ENCODE measurements at places on chromosomes 6 and 20.

GRCh38 chr20:34295284-34295683, 7.9 kb downstream of the AHCY start:
- DNase-seq: no peak

- no peak for DNase-seq
These were observed 43.5 kb downstream of the NT5E start for GRCh38 chr6:85493389-85493788.

DNA sequence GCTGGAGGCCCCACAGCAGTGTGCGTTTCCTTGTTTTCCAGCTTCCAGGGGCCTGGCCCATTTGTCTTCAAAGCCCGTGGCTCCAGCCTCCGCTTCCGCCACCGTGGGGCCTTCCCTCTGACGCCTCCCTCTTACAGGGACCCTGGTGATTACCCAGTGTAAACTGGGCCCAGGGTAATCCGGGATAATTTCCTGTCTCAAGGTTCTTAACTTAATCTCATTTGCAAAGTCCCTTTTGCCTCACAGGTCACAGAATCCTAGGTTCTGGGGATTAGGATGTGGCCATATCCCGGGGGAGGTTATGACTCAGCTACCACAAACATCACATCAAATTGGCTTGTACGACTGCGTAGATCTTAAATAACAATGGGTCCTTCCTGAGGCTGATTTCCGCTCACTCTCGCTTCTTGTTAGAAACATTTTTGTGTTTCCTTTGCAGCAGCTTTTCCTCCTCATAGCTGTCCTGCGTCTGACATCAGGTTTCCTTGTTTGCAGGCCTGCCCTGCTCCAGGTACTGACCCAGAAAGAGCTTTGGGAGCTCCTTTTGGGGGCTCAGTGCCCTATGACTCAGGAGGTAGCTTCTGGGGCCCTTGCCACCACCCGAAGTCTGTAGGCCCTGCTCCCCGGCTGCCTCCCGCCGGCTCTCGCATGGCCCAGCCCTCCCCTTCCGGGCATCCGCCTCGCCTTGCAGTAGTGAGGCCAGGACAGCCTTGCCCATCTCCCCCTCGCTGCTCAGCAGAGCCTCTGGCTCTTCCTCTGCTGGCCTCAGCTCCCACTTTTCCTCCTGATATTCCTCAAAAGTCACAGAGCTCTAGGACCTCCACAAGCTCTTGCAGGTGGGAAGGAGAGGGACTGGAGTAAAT, 100.5 kb downstream of the ERMARD start:
- no peak for DNase-seq

GRCh38 chr20:17417225-17417624, 114.0 kb downstream of the BFSP1 start:
- no peak for DNase-seq

DNA sequence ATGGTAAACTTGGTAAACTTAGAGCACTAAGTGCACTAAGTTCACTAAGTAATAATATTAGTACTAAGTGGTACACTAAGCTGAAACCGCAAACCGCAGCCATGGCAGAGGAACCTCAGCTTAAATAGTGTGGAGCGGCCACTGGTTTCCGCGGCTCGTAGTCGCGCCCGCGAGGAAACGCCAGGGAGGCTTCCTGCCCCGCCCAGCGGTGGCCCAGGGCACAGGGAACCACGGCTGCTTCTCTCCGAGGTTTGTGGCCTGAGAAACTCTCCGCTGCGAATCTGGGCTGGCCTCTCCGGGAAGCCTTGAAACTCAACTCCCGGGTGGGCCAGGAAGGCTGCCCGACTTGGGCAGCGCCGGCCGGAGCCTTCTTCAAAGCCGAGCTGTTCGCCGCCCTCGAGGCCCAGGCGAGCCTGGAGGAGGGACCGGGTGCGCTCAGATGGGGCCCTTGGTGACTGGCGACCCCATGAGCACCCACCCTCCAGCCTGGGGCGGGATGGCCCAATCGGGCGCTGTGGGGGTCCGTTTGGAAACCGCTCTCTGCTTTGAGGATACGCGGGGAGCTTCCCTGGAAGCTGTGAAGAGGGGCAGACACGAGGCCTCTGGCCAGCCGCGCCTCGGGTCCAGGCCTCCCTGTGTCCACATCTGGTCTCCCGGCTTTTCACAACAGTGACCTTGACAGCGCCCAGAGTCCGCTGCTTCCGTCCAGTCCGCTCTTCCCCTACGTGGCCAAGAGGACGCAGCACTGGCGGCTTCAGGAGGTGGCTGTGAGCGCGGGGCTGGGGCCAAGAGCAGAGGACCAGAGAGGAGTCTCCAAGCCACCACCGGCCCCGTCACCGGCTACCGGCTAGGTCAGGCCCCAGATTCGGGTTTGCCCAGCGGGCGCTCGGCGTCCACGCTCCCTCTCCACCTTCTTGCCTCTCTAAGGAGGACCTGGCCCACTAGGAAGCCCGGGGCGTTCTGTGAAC, 25.4 kb upstream of the HLA-E start:
- DNase-seq: no peak

GRCh38 chr6:36695414-36695813, 2.2 kb upstream of the RAB44 start:
- DNase-seq: no peak

GRCh38 chr20:6178537-6178936, 55.7 kb upstream of the FERMT1 start:
- DNase-seq: peak; percentile 7

GRCh38 chr20:47708953-47709833, 76.1 kb downstream of the SULF2 start:
- DNase-seq: no peak

DNA sequence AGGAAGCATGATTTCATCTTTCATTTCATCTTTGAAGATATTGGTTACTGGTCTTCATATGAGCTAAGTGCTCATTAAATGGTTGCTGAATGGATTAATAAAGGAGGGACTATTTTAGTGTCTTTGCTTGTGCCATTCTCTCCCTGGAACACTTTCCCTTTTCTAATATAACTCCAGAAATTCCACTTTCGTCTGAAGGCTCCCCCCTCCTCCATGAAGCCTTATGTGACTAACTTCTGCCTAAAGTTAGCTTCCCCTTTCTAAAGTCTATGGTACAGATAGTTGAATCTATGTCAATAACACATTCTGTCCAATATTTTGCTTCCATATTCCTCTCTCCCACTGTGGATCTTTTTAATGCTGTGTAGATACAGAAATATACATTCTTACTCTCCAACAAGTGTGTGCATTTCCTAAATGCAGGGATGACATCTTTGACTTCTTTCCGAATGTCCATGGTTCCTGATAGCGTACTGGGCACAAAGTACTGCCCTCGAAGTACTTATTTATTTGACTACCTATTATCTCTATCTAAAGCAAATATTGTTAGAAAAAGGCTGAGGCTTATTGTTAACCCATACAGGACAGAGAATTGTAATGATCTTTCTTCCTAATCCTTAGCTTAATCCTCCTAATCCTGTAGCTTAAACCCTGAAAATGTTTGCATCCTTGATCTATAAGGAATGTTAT, 84.7 kb upstream of the ELOVL5 start:
- DNase-seq: no peak

- DNase-seq: no peak
These were observed 9.6 kb upstream of the IL17A start for GRCh38 chr6:52176550-52176949.

- no peak for DNase-seq
These were observed 2.9 kb downstream of the SLC35B2 start for GRCh38 chr6:44254191-44255104.

GRCh38 chr6:163548624-163549023, 134.1 kb downstream of the QKI start:
- no peak for DNase-seq

DNA sequence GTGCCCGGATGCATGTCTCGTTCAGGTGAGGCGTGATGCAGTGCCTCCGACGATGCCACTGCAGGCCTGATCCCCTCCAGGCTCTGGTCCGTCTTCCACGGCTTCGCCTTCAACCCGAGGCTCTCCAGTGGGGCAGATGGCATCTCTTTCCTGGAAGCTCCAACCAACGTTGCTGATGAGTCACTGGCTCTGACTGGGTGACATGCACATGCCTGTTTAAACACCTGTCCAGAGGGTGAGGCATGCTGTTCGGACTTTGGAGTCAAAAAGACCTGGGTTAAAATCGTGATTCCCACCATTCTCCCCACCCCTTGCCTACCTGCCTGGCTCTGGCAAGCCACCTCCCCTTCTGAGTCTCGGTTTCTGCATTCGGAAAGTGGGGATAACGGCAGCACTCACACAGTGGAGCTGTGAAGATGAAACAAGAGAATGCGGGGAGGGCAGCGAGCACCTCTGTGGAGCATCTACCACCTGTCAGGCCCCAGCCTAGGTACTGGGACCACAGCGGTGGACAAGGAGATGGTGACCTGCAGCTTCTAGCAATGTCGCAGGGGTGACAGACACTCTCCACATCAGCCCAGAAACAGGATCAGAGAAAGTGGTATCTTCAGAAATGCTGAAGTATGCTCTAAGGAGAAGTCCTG, 8.5 kb upstream of the EDN3 start:
- DNase-seq: no peak

GRCh38 chr6:110898111-110898510, 23.5 kb downstream of the AMD1 start:
- no peak for DNase-seq

GRCh38 chr6:72084992-72085569, 198.7 kb downstream of the RIMS1 start:
- DNase-seq: no peak

- DNase-seq: no peak
These were observed 65.3 kb downstream of the EDN3 start for GRCh38 chr20:59365611-59366285.

- no peak for DNase-seq
These were observed 3.4 kb downstream of the OGFRL1 start for GRCh38 chr6:71292001-71292400.

- DNase-seq: no peak
These were observed 164.5 kb downstream of the MOXD1 start for GRCh38 chr6:132236744-132237143.

- DNase-seq: no peak
These were observed 160.4 kb downstream of the TASP1 start for GRCh38 chr20:13478366-13478765.

- DNase-seq: no peak
These were observed 46.0 kb upstream of the BHLHE23 start for GRCh38 chr20:63052571-63053431.

DNA sequence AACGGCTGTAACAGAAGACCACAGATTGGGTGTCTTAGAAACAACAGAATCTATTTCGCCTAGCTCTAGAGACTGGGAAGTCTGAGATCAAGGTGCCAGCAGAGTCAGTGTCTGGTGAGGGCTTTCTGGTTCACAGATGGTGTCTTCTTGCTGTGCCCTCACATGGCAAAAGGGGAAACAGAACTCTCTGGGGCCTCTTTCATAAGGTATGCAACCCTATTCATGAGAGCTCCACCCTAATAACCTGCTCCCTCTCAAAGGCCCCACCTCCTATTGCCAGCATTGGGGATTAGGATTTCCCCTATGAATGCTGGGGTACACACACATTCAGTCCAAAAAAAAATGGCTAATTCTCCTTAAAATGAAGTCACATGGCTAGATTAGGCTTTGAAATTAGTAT, 10.0 kb downstream of the TXNDC5 start:
- no peak for DNase-seq

DNA sequence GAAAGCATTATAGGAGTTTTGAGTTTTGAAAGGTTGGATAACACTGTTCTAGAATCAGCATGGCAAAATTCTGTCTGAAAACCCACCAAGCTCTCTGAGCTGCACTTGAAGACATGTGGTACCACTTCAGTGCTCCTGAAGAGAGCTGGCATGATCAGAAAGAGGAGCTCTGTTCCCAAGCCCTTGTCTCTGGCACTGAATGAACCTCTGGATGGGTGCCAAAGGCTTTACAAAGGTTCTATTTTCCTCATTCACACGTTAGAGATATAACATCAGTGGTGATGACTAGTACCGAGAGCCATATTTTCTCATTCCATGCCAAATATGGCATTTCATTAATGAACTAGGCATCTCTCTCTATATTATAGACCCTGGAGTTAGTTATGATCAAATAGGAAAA, 301.8 kb upstream of the ID4 start:
- DNase-seq: no peak

DNA sequence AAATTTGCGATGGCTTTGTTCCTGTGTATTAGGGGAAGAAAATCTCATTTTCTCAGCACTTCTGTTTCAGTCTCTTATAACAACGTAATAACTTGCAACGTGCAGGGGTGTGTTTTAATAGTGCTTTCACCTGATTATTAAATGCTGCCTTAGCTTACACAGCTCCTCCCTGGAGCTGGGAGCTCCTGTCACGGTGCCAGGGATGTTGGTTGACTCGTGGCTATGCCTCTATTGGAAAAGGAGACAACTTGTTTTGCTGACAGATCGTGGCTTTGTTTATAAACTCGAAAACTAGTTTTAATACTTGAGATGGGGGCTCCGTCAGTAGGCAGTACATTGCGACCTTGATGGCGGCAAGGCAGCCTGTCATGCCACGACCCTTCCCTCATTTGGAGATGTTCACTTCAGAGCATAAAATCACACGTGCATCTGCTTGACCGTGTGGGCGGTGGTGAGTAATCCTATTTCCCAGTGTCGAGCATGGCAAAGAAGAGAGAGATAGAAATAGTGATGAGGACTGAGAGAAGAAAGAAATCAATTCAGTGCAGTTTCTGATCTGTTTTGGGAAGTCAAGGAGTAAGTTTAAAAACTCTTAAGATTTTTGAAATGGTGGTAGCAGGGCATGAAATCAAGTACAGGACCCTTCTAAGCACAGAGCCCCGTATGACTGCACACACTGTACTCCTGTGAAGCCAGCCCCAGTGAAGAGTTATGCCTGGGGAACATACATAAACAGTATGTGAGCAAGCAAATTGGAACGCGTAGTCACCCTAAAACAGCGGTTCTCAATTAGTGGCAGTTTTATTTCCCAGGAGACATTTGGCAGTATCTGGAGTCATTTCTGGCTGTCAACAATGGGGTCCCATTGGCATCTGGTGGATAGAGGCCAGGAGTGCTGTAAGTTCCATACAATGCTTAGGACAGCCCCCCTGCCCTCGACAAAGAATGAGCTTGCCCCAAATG, 147.2 kb downstream of the DOK5 start:
- no peak for DNase-seq

DNA sequence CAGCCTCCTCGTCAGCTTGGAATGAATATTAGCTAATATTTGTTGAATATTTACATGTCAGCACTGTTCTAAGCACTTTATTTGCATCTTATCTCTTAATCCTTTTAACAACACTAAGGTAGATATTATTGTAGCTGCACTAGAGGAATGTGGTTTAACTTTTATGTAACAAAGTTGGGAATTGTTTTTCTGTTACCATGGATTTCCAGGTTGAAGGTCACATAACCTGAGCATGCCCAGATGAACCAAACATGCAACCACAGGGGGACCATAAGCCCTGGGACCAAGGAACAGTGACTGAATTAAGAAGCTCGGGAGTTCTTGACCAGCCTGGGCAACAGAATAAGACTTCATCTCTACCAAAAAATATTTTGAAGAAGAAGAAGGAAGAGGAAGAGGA, 29.1 kb upstream of the YWHAB start:
- no peak for DNase-seq

- no peak for DNase-seq
These were observed 587.2 kb downstream of the EPM2A start for GRCh38 chr6:145147981-145148749.

GRCh38 chr6:161273752-161274487, at the start of gene AGPAT4:
AGPAT4 (minus strand) TSS chr6:161274061; CDS start chr6:161232213, 41,848 bp downstream.
- DNase-seq: peak; percentile 84

All from erythroblast (primary cell).